ENCODE measurements at places on chromosomes 7 and 10.

DNA sequence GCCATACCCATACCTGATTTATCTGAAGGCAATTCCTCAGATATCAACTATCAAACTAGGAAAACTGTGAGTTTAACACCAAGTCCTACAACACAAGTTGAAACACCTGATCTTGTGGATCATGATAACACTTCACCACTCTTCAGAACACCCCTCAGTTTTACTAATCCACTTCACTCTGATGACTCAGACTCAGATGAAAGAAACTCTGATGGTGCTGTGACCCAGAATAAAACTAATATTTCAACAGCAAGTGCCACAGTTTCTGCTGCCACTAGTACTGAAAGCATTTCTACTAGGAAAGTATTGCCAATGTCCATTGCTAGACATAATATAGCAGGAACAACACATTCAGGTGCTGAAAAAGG lies 69.0 kb upstream of the RSBN1L start:
- peak; percentile 4 for DNase-seq

GRCh38 chr10:43599333-43599732 lies 6.9 kb upstream of the ZNF485 start:
- no peak for DNase-seq

DNA sequence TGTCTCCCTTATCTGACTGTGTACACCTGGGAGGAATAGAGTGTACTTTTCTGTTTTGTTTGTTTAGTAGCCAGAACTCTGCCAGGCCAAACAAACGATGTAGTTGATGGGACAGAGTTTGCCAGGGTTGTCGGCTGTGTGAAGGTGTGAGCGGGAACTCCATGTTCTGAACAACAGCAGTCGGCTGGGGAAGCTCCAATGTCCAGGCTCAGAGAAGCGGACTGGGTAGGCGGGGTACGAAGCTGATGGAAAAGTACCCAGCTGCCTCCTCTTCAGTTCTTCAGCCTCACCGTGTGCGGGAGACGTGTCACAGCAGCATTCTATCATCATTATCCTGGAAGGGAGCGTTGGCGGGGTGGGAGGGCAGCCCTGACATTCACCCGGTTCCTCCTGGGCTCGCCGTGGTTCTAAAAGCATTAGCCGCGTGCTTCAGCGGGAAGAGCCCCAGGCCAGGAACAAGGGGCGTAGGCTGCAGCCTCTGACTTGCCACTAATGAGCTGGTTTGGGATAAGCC lies 52.9 kb downstream of the PFKFB3 start:
- no peak for DNase-seq

DNA sequence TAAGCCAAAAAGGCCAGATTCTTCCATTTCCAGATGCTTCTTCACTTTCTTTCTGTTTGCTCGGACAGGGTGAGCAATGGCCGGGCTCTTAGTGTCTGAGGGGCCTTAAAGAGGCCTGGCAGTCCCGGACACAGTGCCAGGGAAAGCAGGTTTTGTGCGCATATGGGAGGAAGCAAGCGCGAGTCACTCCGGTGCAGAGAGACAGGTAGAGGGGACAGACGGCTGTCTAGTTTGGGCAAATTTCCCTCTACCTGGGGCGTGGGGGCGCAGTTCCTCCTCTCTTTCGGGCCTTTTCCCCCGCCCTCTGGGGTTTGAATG lies 4.7 kb downstream of the NEUROD6 start:
- DNase-seq, result no peak

DNA sequence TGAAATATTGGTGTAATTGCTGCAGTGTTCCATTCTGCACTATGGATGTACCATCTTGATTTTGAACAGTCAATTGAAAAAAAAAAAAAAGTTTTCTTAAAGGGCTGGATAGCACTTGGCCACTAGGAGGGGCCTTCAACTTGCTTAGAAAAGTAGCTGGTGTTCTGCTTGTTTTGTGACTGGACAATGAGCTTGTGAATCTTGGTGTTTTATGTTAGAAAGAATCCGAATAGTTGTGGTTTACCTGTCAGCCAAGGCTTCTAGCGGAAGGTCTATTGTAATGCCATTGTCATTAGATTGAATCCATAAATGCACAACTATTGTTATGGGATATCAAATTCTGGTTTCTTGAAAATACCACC lies 77.1 kb downstream of the BMPER start:
- no peak for DNase-seq

- no peak for DNase-seq
Observed at GRCh38 chr10:49830846-49831245, 68.7 kb upstream of the OGDHL start.

- DNase-seq, result no peak
Observed at GRCh38 chr10:52284416-52285013, 29.6 kb upstream of the DKK1 start.

DNA sequence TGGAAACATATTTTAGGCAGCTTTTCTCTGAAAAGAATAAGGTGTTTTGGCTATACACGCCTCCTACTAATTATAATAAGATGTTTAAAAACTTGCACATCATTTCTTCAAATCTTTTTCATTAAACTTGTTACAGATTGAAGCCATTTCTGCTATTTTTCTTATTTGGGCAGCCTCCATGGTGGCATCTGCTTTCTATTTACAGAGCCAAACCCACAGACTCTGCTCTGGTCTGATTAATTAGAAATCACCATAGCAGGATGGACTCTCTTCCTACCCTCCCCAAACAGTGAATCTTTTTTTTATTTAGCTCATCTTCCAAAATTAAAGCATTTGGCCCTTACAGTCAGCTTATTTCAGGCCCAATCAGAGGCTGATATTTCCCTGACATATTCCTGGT lies 85.7 kb upstream of the AOAH start:
- no peak for DNase-seq
